ENCODE measurements at places on chromosomes 1 and 21.

DNA sequence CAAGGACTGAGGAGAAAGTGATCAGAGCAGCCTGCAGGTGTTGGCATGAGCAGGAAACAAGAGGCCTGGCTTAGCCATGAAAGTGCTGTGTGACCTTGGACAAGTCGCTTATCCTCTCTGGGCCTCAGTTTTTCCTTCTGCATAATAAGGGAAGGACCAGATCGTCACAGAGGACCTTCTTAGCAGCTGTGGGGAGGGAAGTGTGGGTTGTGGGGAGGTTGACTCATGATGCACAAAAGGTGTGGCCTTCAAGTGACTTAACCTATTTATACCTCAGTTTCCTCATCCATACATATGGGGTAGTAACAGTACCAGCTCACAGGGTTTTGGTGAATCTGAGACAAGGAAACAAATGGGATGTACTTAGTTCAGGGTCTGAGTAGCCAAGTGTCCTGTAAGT is 658.8 kb downstream of the MATN1 start:
- DNase-seq = no peak

DNA sequence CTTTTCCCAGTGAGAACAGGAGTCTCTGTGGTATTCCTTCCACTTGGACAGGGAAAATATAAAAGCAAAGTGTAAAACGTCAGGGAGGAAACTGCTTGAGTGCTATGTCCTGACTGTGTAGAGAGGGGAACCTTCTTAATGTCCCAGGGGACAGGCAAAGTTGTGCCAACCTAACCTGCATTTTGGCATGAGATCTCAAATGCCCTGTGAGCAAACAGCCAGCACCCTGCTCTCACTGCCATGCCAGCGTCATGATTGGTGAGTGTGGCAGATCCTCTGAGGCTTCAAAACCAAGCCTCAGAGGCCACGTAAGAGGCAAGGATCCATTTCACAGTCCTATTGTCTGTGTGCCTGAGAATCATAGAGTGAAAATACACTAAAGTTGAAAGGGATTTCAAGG is 49.7 kb upstream of the RAP1A start:
- no peak for DNase-seq

DNA sequence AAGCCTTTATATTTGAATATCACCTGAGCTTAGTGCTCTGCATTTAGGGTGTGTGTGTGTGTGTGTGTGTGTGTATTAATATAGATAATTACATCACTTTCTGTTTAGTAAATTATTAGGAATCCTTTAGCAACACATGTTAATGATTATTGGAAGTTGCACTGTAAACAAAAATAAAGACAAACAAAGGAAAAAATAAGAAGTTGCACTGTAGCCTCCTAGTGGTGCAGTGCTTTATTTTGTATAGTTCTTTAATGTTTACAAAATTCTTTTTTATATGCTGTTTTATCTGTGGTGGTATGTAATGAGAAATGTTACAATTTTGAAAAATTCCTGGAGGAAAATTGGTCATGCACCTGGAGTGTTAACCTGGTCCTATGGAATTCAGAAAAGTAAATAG is 69.2 kb downstream of the UBE4B start:
- no peak for DNase-seq

- DNase-seq = no peak
Measured at GRCh38 chr1:116232989-116233514, 121.9 kb downstream of the MAB21L3 start.

GRCh38 chr1:199272139-199272544 is 633.3 kb downstream of the PTPRC start:
- DNase-seq = no peak

DNA sequence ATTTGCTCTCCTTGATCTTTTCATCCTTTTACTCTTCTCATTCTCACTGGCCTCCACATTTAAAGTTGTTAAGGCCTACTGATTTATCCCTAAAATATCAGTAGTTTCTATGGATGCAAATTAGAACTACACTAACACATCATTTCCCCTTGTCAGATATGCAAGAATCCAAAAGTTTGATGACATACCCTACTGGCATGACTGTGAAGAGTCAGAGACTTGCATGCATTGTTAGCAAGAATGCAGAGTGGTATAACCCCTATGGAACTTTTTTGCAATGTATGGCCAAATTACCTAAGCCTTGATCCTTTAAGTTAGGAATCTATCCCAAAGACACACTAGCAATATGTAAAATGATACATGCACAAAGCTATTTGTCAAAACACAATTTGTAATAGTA is 23.6 kb upstream of the HIVEP3 start:
- DNase-seq = no peak

DNA sequence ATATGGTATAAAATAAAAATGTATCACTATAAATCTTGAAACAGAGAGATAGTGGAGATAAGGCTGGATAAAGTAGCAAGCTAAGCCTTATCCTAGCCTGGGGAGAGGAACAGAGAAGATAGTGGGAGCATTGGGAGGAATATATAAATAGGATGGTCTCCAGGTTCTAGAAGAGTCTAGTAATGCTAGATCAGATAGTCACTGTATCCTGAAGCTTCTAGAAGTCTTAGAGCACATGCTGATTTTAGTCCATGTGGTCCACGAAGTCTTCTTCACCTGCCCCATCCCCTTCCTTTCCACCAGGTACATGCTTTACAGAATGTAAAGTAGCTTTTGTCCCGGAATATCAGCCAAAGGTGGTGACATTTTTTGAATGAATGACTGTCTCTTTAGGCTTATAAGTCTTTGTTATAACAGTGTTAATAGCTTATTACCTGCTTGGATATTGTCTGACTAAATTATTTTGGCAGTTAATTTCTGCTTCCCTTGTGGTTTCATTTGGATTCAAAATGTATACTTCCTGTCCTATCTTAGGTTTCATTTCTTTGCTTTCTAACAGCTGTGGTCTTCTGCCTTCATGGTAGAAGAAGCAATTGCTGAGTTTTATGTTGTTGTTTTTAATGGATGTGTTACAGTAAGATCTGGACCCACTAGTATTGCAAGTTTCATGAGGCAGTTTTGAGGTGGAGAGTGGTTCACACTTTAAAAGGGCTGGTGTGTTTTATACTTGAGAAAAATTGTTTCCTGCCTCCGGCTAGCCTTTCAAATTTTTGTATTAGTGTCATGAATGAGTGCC is 5.9 kb downstream of the SMG7 start:
- DNase-seq = no peak

GRCh38 chr1:184791550-184791900 is 36.9 kb upstream of the EDEM3 start:
- DNase-seq = no peak

DNA sequence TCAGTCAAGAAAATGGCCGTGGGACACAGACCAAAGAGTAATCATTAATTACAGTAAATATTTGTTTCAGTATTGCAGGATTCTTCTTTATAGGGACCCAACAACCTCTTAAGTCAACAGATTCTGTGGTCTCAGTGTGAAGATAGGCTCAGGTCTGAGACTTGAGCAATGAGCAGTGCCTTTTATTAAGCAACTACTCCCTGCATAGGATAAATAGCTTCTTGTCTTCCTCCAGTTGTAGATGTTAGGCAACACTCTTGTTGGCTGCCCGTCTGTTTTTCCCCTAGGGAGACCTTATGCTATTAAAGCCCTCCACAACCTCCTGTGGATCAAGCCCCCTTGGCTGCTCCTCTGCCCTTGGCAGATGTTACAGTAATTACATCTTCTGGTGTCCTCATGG is 1.8 kb upstream of the OMA1 start:
- DNase-seq = no peak

DNA sequence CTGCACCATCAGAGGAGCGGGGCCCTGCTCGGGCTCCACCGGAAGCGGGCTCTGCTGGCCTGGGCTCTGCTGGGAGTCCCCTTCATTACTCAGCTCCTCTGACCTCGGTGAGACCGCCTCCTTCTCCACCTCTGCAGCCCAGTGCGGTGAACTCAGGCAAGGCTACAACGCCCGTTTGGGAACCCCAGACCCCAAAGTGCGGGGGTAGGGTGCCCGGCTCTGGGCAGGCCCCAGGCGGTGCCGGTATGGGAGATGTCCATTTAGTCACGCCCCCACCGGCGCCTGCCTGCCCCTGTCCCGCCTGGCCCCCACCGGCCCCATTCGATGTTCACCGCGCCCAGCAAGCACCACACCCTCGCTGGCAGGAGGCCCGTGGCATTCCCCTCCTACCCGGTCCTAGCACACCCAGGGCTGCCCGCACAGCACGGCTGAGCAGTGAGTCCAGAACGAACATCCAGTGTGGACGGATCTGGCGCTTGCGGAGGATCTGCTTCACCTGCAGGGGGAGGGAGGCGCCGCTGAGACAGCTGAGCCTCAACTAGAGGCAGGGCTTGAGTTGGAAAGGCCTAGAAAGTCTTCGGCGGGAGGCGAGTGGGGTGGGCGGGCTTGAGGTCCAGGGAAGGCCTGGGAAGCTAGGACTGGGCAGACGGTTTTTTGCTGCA is 10.0 kb downstream of the MAP3K6 start:
- peak; percentile 17 for DNase-seq

GRCh38 chr1:231183639-231184590 is 22.1 kb downstream of the TRIM67 start:
- no peak for DNase-seq

- no peak for DNase-seq
Measured at GRCh38 chr1:183137782-183138181, 48.3 kb upstream of the LAMC2 start.

DNA sequence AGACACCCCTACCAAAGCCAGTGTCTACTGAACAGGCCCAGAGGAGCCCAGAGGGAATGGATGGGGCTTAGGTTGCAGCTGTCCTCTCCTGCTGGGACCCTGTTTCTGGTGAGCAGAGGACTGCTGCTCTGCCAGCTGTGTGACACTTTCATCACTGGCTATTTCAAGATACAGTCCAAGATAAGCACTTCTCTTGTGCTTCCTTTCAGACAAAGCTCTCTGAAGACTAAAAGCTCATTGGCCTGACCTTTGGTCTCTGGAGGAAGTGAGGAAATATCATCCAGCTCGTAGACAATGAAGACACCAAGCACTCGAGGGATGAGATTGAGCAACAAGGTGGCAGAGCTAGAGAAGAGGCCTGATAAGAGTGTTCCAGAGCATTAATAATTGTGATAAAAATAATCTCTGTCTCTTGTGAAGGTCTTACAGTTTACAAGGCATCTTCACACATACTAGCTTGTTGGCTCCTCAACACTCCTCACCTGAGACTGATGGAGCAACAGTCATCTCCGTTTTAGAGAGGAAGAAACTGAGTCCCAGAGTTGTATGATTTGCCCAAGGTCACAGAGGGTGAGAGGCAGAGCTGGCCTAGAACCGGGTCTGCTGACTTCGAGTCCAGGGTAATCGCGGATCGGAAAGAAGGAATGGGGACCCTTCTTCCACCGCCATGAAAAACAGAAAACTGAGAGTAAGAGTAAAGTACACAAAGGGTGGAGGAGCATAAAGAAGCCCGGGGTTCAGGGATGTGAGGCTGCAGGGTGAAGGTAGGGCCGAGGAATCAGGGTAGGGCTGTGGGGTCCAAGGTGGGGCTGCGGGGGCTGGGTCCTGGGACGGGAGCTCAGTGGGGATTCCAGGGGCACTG is 666 bp downstream of the PAFAH2 start:
- no peak for DNase-seq

DNA sequence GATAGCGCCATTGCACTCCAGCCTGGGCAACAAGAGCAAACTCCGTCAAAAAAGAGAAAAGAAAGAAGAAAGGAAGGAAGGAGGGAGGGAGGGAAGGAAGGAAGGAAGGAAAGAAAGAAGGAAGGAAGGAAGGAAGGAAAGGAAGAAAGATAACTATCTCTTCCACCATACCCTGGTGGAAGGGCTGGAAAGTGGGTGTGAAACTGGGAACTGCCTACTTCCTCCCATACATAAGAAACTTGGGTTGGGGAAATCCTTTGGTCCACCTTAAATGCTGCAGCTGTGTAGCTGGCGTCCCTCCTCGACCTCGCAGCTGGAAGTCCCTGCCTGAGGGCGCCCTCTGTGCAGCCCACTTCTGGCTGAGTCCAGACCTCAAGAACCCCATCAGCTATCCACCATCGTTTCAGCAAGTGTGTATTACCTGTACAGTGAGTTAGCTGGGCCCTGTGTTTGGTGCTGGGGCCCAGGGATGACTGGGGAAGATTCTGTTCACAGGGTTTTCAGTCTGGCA is 4.6 kb upstream of the FAM167B start:
- no peak for DNase-seq

DNA sequence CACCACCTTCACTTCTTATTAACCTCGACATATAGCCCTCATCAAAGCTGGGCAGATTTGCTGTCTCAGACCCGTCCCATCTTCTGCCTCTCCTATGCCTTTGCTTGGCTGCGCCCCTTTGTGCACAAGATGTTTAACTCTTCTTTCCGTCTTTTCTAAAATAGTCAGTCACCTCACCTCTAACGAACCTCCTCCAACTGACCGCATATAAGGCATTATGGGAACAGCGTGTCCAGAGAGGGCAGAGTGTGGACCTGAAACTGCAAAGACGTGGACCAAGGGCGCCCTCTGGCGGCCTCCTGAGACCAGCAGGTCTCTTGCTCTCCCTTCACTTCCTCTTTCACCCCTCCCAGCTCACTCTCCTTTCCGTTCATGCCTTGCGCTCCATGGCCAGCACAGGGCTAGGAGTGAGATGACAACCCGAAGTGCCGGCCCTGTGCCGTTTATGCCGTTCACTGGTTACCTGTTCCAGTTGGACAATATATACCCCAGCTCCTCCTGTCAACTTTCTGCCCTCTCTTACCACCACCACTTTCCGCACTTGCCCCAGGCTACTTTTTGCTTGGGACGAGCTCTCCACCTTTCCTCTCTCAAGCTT is 2.5 kb upstream of the METTL25B start:
- DNase-seq = peak; percentile 78

DNA sequence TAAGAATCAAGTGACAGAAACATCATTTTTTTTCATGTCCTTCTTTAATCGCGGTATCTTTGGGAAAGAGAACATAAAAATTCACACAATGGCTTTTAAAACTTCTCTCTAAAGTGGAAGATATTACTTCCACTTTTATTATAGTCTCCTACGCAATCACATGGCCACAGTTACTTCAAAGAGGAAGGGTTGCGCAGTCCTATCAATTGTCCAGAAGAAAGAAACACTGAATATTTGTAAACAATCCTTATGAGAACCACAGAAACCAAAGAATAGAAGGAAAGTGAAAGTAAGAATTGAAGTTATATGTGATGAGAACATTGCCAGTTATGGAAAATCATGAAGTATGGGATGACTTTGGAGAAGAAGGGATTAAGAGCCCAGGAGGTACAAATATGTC is 32.6 kb downstream of the CFH start:
- no peak for DNase-seq

DNA sequence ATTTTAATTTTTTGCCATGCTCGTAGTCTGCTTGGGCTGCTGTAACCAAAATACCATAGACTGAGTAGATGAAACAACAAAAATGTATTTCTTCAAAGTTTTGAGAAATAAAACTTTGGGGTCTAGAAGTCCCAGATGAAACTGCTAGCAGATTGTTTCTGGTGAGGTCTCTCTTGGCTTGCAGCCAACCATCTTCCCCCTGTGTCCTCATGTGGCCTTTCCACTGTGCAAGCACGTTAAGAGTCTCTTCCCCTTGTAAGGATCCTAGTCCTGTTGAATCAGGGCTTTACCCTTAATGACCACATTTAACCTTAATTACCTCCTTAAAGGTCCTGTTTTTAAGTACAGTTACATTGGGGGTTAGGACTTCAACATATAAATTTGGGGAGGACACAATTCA is 86.6 kb downstream of the PTBP2 start:
- DNase-seq = no peak

- DNase-seq = no peak
Measured at GRCh38 chr1:213274140-213274539, 223.1 kb downstream of the RPS6KC1 start.

Data from effector CD4-positive, alpha-beta T cell (primary cell).